LoVo (cell line): ENCODE measurements at places on chromosomes 12 and 14.
A peak's percentile ranks its signal among the peaks of the same experiment; 100 is the strongest.

- DNase-seq, result no peak
Measured at GRCh38 chr12:123941624-123942237, 30.9 kb downstream of the CCDC92 start.

GRCh38 chr14:25004389-25004809 is 45.5 kb downstream of the STXBP6 start:
- no peak for DNase-seq

- peak; percentile 54 for DNase-seq
Measured at GRCh38 chr14:99579903-99580571, 24.0 kb downstream of the CCDC85C start.

GRCh38 chr14:92473969-92474535 is 39.5 kb upstream of the RIN3 start:
- no peak for DNase-seq

DNA sequence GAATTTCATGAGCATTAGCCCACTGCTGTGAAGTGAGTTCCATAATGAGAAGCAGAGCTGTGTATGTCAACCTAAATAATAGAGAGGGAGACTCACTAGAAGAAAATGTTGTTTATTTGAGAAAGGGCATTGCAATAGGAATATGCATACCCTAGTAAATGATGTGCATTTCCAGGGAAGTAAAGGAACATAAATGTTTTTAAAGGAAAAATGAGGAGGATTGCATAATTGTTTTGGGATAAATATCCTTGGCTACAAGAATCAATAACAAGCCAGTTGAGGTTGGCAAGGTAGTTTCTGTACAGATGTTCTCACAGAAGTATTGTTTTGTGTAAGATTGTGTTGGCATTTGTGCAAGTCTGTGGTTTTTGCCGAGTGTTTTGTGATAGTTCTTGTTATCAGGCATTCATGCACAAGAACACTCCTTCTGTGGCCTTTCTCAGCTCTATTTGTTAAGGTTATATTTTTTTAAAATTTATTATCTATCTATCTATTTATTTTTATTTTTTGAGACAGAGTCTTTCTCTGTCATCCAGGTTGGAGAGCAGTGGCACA is 47.1 kb downstream of the EMP1 start:
- no peak for DNase-seq

- DNase-seq, result peak; percentile 84
Measured at GRCh38 chr12:53047221-53048032, 2.4 kb upstream of the TNS2 start.

- DNase-seq, result no peak
Measured at GRCh38 chr12:91023326-91024004, 18.7 kb upstream of the EPYC start.

GRCh38 chr12:59904874-59905521 is 309.2 kb downstream of the SLC16A7 start:
- DNase-seq, result no peak

- DNase-seq, result no peak
Measured at GRCh38 chr12:54393743-54394142, 9.2 kb upstream of the ZNF385A start.

- no peak for DNase-seq
Measured at GRCh38 chr14:68822132-68822651, 29.3 kb upstream of the ZFP36L1 start.

DNA sequence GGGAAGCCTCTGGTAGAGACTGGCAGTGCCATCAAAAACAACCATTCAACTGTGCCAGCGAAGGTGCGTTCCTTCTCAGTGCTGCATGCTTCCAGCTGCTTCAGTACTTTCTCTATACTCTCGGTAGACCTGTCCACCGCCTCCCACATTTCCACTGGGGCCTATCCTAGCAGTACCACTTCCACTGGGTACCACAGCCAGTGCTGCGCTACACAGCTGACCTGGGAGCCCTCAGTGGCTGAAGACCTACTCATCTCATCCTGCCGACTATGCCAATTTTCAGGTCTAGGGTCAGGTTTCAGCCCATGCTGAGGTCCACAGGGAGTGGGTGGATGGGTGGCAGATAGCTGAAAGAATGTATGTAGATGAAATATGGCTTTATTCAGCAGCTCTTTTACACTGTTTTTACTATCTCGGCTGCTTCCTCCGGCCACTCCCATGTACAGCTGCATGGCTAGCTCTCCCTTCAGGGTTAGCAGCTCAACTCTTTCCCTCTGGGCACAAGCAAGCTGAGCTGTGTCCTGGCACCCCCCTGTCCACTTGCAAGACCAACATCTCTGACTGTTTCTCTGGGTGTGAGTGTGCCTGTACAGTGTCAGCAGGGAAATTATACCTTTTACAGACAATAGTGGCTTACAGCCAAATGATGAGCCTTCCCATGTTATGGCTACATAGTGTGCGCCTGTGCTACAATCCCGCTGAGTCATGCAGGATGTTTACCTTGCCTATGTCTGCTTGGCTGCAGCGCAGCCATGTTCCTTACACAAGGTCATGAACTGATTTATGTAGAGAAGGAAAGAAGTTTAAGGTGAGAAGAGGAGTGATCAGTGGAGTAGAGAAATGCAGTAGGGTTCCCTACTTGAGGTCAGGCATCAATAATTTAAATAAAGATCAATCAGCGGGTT is 125.7 kb upstream of the DDHD1 start:
- no peak for DNase-seq

DNA sequence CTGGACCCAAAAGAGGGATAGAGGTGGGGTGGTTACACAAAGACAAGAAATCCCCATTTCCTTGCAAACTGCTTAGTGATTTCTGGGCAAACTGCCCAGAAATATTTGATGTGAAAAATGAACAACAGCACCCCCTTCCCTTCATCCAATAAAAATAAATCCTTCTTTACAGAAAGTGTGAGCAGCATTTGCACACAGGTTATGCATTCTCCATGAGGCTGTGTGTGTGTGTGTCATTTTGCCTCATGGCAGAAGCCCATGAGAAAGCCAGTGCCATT is 17.2 kb upstream of the NRXN3 start:
- no peak for DNase-seq

GRCh38 chr12:43291516-43291915 is 260.5 kb downstream of the ADAMTS20 start:
- no peak for DNase-seq

- DNase-seq, result no peak
Measured at GRCh38 chr14:38065106-38065762, 142.5 kb upstream of the SSTR1 start.

DNA sequence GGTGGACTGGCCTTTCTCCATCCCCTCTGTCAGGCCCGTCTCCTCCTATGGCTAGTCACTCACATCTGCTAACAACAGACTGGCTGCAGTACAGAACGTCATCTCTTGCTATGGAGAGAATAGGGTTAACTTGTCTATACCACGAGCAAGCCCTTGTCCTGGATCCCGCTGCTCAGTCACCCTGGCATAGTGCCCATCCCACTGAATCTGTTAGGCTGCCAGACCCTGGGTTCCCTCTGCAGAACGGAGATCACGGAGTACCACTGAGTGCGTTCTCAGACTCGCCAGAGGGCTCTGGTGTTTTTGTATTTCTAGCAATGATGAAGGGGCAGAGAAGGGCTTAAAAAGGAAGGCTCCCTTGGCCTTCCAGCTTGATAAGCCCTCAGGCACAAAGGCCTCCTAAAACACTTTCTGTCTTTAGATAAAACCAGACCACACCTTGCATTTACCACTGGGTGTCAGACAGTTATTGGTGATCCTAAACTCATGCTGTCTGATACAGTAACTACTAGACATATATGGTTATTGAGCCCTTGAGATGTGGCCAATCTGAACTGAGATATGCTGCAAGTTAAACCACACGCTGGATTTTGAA is 6.3 kb upstream of the NRIP2 start:
- DNase-seq, result no peak

DNA sequence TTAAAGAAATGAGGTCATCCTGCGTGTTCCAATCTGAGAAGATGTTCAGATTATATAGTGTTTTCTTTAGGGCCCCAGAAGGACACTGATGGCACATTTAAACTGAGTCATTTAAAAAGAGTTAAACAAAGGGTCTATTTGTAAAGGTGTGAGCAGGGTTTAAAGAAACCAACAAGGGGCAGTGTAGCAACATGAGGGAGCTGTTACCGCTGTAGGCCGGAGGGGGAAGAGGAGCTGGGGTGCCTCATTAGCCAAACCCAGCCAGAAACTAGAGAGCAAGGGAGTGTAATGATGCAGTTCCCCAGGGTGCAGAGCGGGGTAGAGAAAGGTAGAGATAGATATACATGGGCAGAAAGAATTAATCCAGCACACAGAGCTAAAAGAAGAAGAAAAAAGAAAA is 160.4 kb downstream of the TBX5 start:
- DNase-seq, result no peak

DNA sequence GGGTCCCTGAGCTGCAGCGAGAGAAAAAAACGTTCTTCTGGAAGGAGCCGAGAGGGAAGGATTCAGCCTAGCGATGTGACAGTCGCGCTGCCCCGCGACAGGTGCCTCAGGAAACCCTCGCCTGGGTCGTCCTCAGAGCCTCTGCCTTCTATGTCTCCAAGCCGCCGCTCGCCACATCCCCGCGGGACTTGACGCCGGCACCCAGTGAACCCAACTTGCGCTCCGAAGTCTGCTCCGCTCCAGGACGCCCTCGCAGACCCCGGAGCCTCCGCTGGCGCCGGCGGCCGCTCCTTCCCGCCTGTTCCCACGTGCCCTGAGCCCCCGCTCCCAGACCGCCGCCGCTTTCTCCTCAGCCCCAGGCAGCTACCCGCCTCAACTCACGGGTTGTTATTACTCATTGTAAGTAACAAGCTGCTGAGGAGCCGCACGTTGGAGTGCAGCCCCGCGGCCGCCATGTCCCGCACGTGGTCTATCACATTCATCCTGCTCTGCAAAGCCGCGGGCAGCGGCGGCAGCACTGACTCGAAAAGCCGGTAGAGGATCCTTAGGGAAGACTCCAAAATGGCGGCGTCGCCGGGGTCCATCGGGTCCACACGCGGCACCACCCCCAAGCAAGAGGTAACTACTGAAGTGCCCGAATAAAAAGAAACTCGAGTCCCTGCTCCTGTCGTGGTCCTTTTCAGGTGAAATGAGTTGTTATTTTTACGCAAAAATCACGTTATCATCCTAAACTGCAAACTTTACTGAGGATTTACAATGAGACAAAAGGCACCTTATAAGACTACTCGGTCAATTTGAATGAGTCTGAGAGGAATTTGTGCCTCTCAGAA is at the start of gene ANAPC7:
Gene ANAPC7, minus strand, starts transcription at position 563 of the 830 bp plus-strand sequence. Its CDS starts 81 bp downstream, at position 482.
- DNase-seq, result peak; percentile 98

- DNase-seq, result peak; percentile 87
Measured at GRCh38 chr12:57124261-57124877, 3.9 kb upstream of the LRP1 start.

- no peak for DNase-seq
Measured at GRCh38 chr14:59292921-59293534, 104.6 kb downstream of the DAAM1 start.

GRCh38 chr12:65892841-65893251 is 68.6 kb downstream of the HMGA2 start:
- no peak for DNase-seq

- DNase-seq, result peak; percentile 97
Measured at GRCh38 chr12:55933169-55933798, 2.3 kb downstream of the DGKA start.

GRCh38 chr12:27344246-27344645 is 11.6 kb downstream of the BMAL2 start:
- no peak for DNase-seq

DNA sequence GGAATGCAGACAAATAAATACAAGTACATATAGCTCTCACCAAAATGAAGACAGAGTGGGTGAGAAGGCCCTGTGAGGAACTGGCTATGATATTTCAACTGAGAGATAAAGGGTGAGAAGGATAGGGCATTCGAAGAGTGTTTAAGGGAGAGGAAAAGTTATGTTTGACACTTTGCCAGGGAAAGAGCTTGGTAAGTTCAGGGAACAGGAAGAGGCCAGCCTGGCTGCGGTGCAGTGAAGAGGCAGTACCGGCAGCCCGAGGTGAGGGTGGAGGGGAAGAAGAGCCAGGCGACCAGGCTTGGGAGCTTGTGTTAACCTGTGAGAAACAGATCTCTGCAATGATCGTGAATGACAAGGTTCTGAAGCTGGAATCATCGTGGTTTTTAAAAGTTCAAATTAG is 84.7 kb upstream of the RFX4 start:
- no peak for DNase-seq

DNA sequence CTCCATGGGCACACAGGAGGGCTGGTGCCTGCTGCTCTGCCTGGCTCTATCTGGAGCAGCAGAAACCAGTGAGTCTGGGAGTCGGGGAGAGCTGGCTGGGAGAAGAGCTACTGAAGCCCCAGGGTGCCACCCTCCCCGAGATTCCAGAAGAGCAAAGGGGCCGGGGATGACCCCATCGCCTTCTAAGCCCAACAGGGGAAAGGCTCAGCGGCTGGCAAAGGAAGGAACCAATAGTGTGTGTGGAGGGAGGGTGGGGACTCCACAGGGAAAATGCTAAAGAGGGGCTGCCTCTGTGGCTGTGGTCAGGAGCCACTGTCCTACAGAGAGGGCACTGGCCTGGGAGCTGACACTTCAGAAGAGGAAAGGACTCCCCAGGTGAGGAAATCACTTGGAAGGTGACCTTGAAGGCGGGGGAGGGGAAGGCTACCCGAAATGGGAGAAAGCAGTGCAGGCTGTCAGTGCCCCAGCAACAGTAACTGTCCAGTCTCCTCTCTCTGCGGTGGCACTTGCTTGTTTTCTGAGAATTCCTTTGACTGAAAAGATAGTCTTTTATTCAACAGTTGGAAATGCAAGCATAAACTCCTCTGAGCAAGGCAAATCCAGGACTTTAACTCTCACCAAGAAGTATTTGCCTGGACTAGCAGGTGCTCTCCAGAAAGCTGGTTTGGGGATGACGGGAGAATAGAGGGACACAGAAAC is 552 bp downstream of the TAPBPL start:
- DNase-seq, result peak; percentile 25

GRCh38 chr14:71686677-71687076 is 245.6 kb upstream of the RGS6 start:
- no peak for DNase-seq

GRCh38 chr12:5923751-5924150 is 21.3 kb downstream of the ANO2 start:
- DNase-seq, result no peak

- DNase-seq, result peak; percentile 64
Measured at GRCh38 chr12:63151623-63152320, 771 bp upstream of the AVPR1A start.

GRCh38 chr14:91388551-91388975 is 29.1 kb downstream of the CCDC88C start:
- DNase-seq, result no peak

DNA sequence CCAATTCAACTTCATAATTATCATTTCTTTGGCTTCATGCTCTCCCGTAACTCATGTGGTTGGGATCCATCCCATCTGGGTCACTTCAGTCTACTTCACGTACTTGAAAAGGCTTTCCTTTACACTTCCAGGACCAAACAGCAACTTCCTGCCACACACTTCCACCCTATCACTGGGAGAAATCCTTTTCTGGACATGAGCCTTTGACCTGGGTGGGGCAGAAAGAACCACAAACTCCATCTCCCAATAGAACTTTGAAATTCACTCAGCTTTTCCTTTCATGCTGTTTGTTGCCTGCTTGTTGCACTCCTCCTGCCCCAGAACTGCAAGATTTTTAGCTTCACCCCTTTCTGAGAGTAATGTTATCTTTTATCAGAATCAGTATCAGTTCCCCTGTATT is 18.4 kb upstream of the GALNT16 start:
- no peak for DNase-seq
